ENCODE measurements at places on chromosomes 1 and 21.
A peak's percentile ranks its signal among the peaks of the same experiment; 100 is the strongest.

GRCh38 chr1:158189624-158190023 lies 8.9 kb downstream of the CD1D start:
- DNase-seq: no peak

GRCh38 chr1:83799594-83799993 lies 199.3 kb downstream of the TTLL7 start:
- DNase-seq: no peak

GRCh38 chr1:155126556-155127104 lies 1.0 kb upstream of the EFNA1 start:
- peak; percentile 41 for DNase-seq

- no peak for DNase-seq
Measured at GRCh38 chr1:62800825-62801306, 16.9 kb downstream of the ATG4C start.

GRCh38 chr1:39885516-39885915 lies 2.2 kb upstream of the TRIT1 start:
- no peak for DNase-seq

GRCh38 chr1:193730017-193730416 lies 543.6 kb upstream of the B3GALT2 start:
- no peak for DNase-seq

DNA sequence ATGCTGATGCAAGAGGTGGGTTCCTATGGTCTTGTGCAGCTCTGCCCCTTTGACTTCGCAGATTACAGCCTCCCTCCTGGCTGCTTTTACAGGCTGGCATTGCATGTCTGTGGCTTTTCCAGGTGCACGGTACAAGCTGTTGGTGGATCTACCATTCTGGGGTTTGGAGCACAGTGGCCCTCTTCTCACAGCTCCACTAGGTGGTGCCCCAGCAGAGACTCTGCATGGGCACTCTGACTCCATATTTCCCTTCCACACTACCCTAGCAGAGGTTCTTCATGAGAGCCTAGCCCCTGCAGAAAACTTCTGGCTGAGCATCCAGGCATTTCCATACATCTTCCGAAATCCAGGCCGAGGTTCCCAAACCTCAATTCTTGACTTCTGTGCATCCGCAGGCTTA lies 989.0 kb downstream of the PLA2G4A start:
- DNase-seq: no peak

DNA sequence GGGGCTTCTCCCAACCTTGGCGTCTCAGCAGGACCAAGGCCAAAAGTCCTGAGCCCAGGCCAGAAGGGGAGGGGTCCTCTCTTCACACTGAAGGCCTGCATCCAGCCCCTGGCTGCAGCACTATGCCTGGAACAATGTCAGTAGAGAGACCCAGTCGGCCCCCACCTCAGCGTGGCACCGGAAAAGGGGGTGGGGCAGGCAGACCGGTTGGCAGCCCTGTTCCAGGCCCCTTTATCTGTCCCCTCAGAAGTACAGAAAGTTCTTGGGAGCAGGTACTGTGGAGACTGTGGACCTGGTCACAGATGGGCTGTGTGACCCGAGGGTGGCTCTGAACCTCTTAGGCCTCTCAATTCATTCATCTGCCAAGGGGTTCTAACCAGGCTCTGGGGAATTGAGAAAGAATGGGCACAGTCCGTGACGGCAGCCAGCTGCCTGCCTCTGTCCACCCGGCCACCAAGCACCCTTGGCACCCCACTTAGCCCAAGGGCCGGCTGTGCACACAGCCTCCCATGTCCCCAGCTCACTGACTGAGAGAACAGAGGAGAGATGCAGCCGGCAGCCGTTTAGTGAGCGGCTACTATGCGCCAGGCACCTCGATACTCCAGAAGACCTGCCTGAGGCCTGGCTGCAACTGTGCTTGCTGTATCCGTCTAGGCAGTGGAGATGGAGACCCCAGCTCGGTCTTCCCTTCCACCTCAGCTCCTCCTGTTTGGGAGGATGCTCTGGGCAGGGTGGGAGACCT lies 23.9 kb downstream of the RUNX3 start:
- DNase-seq: no peak

DNA sequence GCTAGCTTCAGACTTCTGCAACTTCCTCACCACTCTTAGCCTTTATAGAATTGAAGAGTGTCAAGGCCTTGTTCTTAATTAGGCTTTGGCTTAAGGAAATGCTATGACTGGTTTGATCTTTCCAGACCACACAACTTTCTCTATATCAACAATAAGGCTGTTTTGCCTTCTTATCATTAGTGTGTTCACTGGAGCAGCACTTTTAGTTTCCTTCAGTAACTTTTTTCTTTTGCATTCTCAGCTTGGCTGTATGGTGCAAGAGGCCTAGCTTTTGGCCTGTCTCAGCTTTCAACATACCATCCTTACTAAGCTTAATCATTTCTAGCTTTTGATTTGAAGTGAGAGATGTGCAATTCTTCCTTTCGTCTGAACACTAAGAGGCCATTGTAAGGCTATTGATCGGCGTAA lies 8.6 kb downstream of the PRKACB start:
- DNase-seq: no peak

- DNase-seq: no peak
Measured at GRCh38 chr21:29753216-29753615, 186.6 kb downstream of the GRIK1 start.

- DNase-seq: no peak
Measured at GRCh38 chr1:27351541-27352107, 9.8 kb downstream of the SYTL1 start.

DNA sequence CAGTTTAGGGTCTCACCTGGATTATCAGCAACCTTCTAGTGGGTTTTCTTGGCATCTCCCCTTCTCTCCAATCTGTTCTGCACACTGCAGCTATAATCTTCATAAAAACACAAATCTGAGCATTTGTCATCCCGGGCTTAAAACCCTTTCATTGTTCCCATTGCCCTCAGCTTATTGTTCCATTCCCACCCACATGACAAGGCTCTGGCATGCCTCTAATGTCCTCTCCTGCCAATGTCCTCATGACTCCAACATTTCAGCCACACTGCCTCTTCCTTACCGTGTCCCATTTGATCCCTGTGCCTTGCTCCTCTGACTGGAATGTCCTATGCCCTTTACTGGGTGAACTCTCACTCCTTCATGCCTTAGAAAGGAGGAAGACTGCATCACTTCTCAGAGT lies 7.5 kb upstream of the DPH2 start:
- no peak for DNase-seq

DNA sequence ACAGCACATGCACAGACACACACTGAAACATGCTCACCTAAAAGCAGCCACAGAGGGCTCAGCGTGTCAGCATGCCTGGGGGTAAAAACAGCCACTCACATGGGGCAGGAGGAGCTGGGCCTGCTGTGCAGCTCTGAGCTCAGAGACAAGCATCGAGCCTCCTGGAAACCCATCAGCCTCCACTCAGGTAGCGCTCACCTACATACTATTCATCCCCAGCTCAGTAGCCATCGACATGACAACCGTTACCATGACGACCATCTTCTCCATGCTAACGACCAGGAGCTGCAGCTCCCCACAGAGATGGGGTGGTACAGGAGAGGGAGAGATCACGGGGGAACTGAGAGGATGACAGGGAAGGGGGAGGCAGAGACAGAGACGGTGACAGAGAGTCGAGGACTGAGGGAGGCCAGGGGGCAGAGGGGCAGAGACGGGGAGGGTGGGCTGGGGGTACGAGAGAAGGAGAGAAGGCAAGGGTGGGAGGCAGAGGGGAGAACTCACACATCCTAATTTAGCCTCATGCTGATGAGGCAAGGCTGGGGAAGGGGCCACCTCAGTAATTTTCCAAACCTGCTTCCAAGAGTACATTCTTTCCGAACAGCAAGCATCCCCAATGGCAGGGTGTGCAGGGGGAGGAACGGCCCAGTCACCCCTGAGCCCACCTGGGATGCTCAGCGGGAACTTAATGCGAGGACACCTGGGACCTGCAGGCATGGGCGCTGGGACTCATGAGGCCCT lies 28.4 kb downstream of the SDC3 start:
- DNase-seq: peak; percentile 72

GRCh38 chr1:38064197-38064903 lies 17.8 kb upstream of the POU3F1 start:
- peak; percentile 53 for DNase-seq

- DNase-seq: peak; percentile 99
Measured at GRCh38 chr1:64966158-64966971, at the start of gene JAK1. Gene JAK1 (minus strand): TSS chr1:64966549. CDS start chr1:64886264, 80,285 bp downstream.

- peak; percentile 66 for DNase-seq
Measured at GRCh38 chr1:92961896-92962752, 862 bp upstream of the DIPK1A start.

- DNase-seq: no peak
Measured at GRCh38 chr1:235275223-235275622, 52.8 kb downstream of the ARID4B start.
